ENCODE measurements at places on chromosomes 5 and 9.

DNA sequence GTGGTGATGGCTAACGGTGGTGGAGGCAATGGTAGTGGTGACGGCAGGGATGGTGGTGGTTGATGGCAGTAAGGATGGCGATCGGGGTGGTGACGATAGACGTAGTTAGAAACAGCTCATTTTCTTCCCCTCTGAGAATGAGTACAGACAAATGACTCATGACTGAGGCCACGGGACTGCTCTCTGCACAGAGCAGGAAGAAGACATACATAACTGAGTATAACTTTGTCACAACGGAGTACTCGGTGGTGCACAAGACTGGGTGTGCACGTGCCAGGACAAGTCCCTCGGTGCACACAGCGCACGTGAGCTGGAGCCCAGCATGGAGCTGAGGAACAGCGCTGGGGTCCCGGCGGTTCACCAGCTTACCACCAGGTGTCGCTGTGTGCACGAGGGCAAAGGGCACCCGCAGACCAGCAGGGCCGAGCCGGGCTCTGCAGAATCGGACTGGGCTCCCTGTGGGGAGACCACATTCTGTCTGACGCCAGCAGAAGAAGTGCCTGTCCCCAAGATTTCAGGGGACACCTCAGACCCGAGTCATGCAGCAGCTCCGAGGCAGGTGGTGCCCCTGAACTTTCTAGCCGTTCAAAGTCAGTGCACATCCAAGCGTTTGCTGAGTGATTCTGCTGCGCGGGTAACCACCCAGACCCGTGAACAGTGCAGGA, 188.6 kb downstream of the FSTL4 start:
- DNase-seq = peak; percentile 42

DNA sequence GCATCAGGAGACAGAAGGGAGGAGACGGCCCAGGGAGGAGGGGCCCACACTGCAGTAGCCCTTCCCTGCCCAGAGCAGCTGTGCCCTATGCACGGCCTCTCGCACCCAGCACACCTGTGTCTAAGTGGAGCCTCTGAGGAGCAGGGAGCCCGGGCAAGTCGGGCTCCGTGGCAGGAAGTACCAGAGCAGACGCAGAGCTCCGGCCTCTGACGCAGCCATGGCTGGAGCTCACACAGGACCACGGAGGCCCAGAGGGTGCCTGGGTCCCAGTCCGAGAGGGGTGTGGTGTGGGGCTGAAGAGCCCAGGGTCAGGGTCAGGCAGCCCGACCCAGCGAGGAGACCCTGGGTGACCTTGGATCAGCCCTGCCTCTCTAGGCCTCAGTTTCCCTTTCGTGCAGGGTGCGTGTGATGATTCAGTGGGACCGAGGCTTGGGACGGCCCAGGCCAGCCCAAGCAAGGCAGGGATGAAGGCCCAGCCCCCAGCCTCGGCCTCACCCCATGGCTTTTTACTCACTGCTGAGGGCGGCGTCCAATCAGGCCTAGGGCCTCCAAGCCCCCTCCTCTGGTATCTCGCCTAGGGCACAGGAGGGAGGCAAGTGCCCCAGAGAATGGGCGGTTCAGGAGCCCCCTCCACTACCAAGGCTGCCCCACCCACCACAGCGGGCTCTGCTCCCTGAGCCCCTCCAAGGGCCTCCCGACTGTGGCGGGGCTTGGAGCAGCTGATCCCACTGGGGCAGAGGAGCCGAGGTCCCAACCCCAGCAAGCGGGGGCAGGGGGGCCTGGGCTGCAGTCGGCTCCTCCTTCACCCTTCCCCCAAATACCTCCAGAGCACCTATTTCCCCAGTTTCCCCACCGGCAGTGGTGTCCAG, 4.3 kb upstream of the AGPAT2 start:
- DNase-seq = no peak

- no peak for DNase-seq
Observed at GRCh38 chr9:17630531-17630949, 51.7 kb downstream of the SH3GL2 start.

GRCh38 chr5:142839711-142840346, 69.7 kb downstream of the ARHGAP26 start:
- DNase-seq = peak; percentile 85

GRCh38 chr9:134061019-134061687, 6.7 kb downstream of the BRD3 start:
- DNase-seq = no peak

DNA sequence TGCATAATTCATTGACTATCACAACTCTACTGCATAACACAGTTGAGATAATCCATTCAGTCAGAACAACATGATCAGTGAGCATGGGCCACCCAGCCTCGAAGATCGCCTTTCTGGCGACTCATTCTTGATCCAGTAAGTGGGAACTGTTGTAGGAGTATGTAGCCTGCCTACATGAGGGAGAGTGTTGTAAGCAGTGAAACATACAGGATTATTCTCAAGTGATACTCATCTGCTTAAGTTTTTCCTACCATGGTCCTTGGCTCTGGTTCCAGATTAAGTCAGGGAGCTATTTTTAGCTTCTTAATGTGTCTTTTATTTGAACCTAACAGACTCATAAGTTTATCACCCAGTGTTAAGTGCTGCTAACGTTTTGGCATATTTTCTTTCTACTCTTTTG, 44.0 kb downstream of the TNPO1 start:
- no peak for DNase-seq

- DNase-seq = peak; percentile 57
Observed at GRCh38 chr9:35481347-35481975, 8.4 kb upstream of the RUSC2 start.

GRCh38 chr5:14436801-14437542, 144.6 kb upstream of the OTULINL start:
- no peak for DNase-seq

- DNase-seq = peak; percentile 18
Observed at GRCh38 chr9:73906671-73907070, 590.5 kb upstream of the RORB start.

DNA sequence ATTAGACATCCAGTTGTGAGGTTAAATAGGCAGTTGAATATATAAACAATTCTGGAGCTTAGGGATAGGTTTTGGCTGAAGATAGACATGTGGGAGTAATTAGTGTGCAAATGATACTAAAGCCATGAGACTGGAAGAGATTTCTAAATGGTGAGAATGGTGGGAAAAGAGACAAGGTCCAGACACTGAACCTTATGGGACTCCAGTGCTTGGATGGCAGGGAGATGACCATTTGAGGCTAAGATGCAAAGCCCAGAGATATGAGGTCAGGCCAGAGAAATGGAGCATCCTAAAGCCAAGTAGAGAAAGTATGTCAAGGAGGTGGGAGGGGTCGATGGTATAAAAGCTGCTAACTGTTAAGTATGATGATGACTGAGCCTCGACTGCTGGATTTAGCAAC, 115.6 kb downstream of the SEMA5A start:
- DNase-seq = no peak

DNA sequence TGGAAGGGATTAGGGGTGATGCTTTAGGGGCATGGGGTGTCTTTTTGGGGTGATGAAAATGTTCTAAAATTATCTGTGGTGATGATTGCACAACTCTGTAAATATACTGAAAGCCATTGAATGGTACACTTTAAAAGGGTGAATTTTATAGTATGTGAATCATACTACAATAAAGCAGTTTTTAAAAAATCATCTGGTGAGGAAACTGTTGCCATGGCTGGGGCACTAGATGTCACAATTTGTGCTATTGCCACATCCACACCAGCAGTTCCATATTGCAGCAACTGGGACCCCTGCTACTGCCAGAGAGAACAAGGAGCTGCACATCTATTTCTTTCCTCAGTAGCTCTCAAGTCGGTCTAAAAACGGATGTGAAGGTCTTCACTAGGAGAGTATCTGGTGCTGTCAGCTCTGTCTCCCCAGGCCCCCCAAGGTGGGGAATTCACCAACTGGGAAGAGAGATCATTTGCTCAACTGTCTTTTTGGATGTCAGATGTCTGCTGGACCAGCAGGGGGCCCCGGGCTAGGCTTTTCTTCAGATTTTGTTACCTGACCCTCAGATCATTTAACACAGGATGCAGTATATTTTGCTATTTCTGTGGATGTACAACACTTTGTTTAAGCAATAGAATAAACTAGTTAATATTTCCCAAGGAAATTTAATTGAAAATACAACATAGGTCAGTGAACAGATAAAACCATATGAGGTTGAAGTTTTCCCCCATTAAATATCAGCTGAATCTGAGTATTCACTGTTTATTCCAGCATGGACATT, 13.2 kb downstream of the CMYA5 start:
- peak; percentile 68 for DNase-seq

DNA sequence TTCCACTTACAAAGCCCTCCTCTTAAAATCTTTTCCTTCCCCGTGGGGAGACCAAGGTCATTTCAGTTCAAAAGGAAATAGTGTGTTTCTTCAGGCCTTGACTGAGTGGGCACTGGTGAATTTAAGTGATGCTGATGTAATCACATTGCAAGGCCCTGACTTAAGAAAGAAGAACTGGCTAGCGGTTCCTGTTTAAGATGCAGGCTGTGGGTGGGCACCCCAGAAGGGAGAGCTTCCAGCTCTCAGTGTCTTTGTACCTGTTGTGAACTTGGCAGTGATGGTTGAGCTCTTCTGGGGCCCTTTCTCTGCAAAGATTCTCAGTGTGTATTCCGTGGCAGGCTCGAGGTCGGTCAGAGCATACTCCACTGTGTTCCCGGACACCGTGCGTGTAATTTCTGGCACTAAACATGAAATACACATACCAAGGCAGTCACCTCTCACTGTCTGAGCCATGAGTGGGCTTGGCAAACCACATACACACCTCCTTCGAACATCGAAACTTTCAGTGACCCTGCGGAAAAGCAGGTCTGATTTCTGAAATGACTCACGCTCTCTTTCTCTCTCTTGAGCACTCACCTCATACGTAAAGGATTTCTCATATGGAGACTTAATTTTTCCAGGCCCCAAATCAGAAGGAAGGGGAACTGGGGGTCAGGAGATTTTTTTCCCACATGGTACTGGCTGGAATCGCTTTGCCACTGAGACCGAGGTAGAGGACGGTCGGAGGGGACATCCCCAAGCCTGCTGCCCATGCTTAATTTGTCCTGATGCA, 81.9 kb downstream of the TNC start:
- peak; percentile 95 for DNase-seq

GRCh38 chr9:4786599-4786998, 6.1 kb upstream of the RCL1 start:
- DNase-seq = no peak

DNA sequence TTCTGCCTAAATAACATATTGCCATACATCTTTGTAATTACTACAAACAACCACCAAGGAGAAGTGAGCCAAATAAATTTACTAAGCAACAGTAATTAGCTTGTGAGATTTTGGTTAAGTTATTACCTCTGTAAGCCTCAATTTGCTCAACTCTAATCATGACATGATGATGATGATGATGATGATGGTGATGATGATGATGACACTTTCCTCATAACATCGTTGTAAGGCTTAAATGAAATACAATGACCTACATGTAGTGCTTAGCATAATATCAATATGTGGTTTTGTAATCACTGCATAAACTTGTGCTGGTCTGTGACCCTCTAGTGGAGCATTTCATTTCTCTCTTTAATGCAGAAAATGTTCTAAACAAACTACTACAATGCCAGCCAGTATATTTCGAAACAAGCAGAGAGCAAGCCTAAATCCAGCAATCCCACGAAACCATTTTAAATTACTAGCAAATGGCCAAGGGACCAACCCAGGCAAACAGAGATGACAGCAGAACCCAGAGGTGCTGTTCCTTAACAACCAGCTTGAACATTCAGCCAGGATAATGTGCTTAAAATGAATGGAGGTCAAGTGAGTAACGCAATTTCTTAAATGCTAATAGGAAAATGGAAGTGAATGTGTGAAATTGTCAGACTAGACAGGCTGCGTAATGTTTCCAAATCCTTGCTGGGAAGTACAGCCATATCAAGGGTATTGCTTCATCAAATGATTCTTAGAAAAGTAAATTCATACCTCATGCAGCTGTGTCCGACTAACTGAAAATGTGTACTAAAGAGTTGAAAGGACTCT, 281.9 kb upstream of the PUM3 start:
- DNase-seq = peak; percentile 94

Measured in inflammatory macrophage treated with lipopolysaccharide for 4 hours (primary cell).